ENCODE measurements at places on chromosomes 12 and 14.

GRCh38 chr14:51562816-51563215 is 88.9 kb upstream of the FRMD6 start:
- no peaks in the 10 kb centered on the region for H3K27me3 ChIP-seq
- H3K4me1 ChIP-seq = peaks cover 10% of the 10 kb centered on the region
- DNase-seq = no peak
- H3K4me3 ChIP-seq = no peak overlapping the region
- H3K36me3 ChIP-seq = no peaks in the 10 kb centered on the region

DNA sequence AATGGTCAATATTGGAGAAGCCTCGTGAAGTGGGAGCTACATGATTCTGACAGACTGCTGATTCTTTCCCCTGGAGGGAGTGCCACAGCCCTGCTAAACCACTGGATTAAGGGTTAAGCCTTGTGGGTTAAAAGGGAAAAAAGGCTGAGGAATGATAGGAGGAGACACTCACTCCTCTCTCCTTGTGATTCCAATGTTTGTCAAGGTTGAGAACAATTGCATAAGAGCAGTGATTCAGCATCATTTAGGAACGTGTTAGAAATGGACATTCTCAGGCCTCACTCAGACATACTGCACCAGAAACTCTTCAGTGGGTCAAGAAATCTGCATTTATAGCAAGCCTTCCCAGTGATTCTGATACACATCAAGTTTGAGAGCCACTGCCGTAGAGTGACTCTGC is 87.8 kb upstream of the GZMB start:
- no peaks in the 10 kb centered on the region for H3K36me3 ChIP-seq
- no peaks in the 10 kb centered on the region for H3K27me3 ChIP-seq
- no peaks in the 10 kb centered on the region for H3K4me1 ChIP-seq
- H3K4me3 ChIP-seq = no peak overlapping the region

DNA sequence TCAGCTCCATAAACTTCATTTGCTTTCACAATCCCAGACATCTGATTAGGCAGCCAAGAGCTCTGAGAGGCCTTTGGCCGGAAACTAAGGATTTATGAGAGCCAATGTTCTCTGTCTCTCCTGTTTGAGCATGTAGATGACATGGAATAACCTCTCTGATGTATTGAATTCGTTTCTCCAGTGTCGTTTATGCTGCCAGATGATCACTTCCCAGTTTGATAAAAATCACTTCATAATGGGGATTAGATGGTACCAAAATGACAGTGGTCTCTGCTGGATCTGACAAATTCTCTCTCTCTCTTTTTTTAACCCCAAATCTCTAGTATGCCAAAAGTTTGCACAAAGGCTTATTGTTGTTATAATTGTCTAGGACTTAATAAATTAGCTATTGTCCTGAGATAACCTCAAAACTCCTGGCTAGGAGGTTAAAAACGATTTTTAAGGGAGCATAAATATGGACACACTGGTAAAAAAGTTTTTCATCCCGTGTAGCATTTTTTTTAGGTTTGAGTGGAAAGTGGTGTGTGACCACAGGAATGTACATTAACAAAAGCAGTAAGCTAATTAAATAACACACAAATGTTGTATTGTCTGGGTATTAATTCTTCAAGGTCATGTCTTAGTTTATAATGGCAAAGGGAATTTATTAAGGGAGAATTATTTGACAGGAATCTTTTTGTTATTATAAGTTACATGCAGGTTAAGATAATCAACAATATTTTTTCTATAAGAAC is 82.6 kb upstream of the USP44 start:
- peak overlapping the region; percentile 74 for H3K27ac ChIP-seq
- H3K36me3 ChIP-seq = no peaks in the 10 kb centered on the region
- H3K27me3 ChIP-seq = no peaks in the 10 kb centered on the region
- peaks cover 52% of the 10 kb centered on the region for H3K4me1 ChIP-seq
- H3K4me3 ChIP-seq = no peak overlapping the region

DNA sequence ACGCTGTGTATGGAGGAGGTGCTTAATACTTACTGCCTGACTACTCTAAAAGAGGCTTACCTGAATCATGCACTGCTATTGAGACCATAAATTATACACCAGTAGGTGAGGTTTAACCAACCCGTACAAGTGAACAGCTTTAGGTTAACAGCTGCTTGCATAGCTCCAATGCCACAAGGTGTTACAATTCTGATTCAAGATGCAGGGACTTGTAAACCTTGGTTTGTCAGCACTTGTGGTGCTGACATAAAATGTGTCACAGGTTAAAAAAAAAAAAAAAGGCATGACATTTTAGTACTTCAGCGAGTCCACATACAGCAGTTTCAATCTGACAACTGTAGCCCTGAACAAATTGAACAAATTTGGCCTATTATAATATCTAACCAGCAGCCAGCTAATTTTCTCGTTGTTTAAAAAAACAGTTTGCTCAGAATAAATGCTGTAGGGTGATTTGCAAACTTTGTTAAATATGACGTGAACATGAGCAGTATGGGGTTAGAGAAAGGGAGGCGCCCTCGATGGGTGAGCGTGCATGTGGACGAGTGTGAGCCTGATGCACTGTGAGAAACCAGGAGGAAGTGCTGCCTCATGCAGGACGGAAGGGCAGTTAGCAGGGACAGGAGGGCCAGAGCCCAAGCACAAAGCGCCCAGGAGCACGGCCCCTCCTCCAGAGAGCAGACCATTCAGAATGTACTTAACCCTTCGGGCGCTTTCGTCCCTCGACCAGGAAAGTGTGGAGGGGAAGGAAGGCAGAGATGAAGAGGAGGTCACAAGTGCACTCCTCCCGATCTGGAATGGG is 44.7 kb downstream of the TCHP start:
- H3K36me3 ChIP-seq = no peaks in the 10 kb centered on the region
- DNase-seq = no peak
- no peaks in the 10 kb centered on the region for H3K27me3 ChIP-seq
- peak overlapping the region; percentile 21 for H3K27ac ChIP-seq
- no peak overlapping the region for H3K4me3 ChIP-seq
- H3K4me1 ChIP-seq = peaks cover 6% of the 10 kb centered on the region

- H3K27ac ChIP-seq = peak overlapping the region; percentile 87
- no peaks in the 10 kb centered on the region for H3K27me3 ChIP-seq
- peaks cover 36% of the 10 kb centered on the region for H3K36me3 ChIP-seq
- H3K4me1 ChIP-seq = peaks cover 45% of the 10 kb centered on the region
- no peak for DNase-seq
- H3K4me3 ChIP-seq = peak overlapping the region; percentile 54
Observed at GRCh38 chr14:50321009-50321660, 9.0 kb downstream of the DMAC2L start.

GRCh38 chr12:13362260-13362841 is 165.8 kb downstream of the EMP1 start:
- H3K4me1 ChIP-seq = no peaks in the 10 kb centered on the region
- H3K27me3 ChIP-seq = peaks cover 5% of the 10 kb centered on the region
- H3K4me3 ChIP-seq = no peak overlapping the region

- H3K4me1 ChIP-seq = no peaks in the 10 kb centered on the region
- H3K27ac ChIP-seq = no peak overlapping the region
- H3K27me3 ChIP-seq = no peaks in the 10 kb centered on the region
- H3K36me3 ChIP-seq = no peaks in the 10 kb centered on the region
Observed at GRCh38 chr12:77214136-77214535, 148.8 kb upstream of the E2F7 start.

DNA sequence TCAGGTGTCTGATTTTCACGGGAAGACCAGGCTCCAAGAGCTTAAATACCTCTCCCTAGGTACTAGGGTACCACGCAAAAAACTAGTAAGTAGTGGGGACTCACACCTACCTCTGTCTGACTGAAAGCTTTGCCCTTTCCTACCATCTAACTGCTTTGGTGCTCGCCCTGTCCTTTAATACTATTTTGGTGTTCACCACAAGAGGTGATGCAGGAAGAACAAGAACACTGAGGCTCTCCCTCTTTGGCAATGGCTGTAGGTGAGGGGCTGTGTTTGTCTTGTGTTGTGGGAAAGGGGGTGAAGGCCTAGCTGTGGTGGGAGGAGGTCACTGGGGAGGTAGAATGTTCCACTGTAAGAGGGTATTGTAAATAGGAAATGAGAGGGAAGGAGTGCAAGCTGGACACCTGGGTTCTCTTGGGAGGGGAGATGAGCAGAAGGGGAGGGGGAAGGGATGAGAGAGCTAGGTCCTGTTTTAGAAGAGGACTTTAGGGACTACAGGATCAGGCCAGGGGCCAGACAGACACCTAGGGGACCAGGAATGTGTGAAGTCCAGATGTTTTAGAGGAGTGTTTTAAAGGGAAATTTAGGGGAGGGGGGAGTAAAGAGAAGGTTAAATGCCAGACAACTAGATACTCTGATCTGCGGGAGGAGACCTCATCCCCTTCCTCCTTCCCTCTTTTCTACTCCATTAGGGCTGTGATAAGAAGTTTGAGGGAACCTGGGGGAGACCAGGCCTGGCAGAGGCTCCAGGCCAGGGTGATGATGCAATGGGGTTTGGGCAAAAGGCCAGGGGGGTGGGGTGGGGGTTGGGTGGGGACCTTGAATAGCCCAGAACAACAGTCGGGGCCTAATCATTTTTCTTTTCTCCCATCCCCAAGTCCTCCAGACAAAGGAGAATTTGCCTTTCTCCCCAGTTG is 2.1 kb downstream of the ITGA5 start:
- peaks cover 41% of the 10 kb centered on the region for H3K27me3 ChIP-seq
- peak overlapping the region; percentile 96 for H3K27ac ChIP-seq
- peak overlapping the region; percentile 95 for H3K4me3 ChIP-seq
- no peak for DNase-seq

DNA sequence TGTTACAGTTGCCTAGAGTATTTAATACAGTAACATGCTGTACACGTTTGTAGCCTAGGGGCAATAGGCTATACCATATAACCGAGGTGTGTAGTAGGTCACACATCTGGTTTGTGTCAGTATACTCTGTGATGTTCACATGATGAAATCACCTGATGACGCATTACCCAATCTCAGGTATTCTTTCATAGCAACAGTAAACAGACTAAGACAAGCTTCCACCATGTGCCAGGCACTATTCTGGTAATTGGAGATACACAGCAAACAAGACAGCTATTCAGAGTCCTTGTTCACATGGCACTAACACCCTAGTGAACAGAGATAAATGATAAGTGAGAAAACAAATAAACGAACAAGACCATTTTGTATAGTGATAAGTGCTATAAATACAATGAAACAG is 3.8 kb upstream of the PDE3A start:
- H3K27ac ChIP-seq = no peak overlapping the region
- no peaks in the 10 kb centered on the region for H3K36me3 ChIP-seq
- H3K4me3 ChIP-seq = no peak overlapping the region
- peaks cover 2% of the 10 kb centered on the region for H3K4me1 ChIP-seq
- no peaks in the 10 kb centered on the region for H3K27me3 ChIP-seq

DNA sequence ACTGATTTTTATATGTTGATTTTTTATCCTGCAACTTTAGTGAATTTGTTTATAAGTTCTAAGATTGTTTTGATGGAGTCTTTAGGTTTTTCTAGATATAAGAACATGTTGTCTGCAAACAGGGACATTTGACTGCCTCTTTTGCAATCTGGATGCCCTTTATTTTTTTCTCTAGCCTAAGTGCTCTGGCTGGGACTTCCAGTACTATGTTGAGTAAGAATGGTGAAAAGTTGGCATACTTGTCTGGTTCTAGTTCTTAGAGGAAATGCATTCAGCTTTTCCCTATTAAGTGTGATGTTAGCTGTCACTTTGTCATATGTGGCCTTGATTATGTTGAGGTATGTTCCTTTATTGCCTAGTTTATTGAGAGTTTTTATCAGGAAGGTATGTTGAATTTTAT is 68.1 kb downstream of the ERC1 start:
- no peak for DNase-seq
- H3K27me3 ChIP-seq = no peaks in the 10 kb centered on the region
- H3K36me3 ChIP-seq = no peaks in the 10 kb centered on the region

GRCh38 chr14:28321475-28322244 is 444.9 kb upstream of the FOXG1 start:
- no peak overlapping the region for H3K27ac ChIP-seq
- H3K27me3 ChIP-seq = no peaks in the 10 kb centered on the region
- DNase-seq = no peak
- H3K4me3 ChIP-seq = no peak overlapping the region
- H3K4me1 ChIP-seq = no peaks in the 10 kb centered on the region

DNA sequence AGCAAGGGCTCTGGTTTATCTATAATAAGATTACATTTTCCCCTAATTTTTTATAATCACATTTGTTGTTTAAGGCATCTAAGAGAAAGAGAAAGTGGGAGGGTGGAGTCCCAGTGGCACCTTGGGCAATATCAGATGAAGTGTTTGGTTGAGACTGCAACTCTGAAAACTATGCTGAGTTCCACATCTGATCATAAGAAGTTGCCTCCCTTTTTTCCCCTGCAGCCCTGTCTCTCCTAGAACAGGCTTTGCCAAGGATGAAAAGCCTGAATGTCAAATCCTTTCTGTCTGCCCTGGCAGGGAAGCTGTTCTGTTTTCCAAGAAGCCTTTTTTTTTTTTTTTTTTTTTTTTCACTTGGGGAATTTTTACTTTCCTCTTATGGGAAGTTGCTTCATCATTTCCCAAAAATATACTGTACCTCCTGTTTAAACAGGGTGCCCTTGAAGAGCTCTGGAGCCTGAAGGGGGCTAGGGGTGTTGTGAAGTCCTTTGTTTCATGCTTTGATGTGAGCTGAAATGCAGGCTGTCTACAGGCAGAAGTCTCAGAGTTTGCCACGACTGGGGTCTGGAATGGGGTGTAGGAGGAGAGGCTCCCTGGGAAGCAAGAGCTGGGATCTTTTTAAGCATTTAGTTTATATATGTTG is 71.3 kb downstream of the SUSD6 start:
- peak overlapping the region; percentile 65 for H3K27ac ChIP-seq
- no peaks in the 10 kb centered on the region for H3K27me3 ChIP-seq
- peaks cover 81% of the 10 kb centered on the region for H3K4me1 ChIP-seq
- DNase-seq = no peak
- H3K4me3 ChIP-seq = no peak overlapping the region

DNA sequence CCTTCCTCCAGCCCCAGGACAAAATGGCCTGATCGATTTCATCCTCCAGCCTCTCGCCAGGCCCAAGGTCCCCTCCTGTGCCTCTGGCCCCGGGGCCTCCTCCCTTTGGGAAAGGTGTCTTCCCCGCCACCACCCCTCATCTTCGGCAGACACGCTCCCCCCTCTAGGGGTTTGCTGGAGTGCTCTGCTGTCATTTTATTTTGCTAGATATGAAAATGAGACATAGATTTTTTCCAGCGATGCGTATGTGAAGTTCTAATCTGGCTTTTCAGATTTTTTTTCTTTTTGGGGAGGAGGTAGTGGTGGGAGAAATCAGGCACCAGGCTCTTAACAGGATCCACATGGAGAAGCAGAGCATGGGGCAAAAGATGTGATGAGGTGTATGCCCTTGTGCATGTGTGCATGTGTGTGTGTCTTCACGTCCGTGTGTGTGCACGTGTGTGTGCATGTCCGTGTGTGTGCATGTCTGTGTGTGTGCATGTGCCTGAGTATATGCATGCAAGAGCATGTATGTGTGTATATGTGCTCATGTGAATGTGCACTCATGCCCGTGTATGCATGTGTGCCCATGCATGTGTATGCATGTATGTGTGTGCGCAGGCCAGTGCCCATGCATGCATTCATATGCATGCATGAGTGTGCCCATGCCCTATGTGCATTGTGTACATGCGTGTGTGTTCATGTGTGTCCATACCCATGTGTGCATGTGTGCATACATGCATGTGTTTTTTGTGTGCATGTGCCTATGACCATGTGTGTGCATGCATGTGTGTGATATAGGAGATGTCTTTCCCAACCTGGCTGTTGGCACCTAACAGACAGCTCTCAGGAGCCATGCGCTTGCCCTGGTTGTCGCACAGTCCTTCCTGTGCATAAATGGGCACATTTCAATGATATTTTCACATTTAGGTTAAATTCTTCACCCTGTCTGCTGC is 203.0 kb downstream of the RBM19 start:
- no peak for DNase-seq
- H3K4me3 ChIP-seq = no peak overlapping the region
